ENCODE measurements at places on chromosomes 11 and 22.
A peak's percentile ranks its signal among the peaks of the same experiment; 100 is the strongest.

- DNase-seq = peak; percentile 64
Observed at GRCh38 chr11:111417766-111418435, 38.8 kb upstream of the POU2AF1 start.

- DNase-seq = no peak
Observed at GRCh38 chr22:25749420-25750169, 7.6 kb downstream of the MYO18B start.

GRCh38 chr11:1192741-1193325 lies 30.0 kb upstream of the MUC5B start:
- no peak for DNase-seq

- peak; percentile 32 for DNase-seq
Observed at GRCh38 chr22:36486619-36487384, 5.4 kb upstream of the TXN2 start.

- DNase-seq = no peak
Observed at GRCh38 chr11:68583041-68583446, 101.3 kb upstream of the GAL start.

DNA sequence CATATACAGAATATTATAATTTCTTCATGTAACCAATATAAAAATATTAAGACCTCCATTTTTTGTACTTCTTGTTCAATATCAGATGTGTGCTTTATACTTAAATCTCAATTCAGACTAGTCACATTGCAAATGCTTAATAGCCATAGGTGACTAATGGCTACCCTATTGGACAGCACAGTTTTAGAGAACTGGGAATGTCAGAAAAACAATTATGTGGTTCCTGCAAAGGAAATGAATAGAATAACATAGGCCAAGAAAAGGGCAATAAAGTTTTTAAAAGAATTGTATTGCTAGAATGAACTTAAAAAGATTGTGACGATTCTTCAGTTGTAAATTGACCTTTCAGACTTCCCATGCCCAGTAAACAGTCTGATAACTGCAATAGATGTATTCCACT lies 843.0 kb downstream of the METTL15 start:
- DNase-seq = no peak

DNA sequence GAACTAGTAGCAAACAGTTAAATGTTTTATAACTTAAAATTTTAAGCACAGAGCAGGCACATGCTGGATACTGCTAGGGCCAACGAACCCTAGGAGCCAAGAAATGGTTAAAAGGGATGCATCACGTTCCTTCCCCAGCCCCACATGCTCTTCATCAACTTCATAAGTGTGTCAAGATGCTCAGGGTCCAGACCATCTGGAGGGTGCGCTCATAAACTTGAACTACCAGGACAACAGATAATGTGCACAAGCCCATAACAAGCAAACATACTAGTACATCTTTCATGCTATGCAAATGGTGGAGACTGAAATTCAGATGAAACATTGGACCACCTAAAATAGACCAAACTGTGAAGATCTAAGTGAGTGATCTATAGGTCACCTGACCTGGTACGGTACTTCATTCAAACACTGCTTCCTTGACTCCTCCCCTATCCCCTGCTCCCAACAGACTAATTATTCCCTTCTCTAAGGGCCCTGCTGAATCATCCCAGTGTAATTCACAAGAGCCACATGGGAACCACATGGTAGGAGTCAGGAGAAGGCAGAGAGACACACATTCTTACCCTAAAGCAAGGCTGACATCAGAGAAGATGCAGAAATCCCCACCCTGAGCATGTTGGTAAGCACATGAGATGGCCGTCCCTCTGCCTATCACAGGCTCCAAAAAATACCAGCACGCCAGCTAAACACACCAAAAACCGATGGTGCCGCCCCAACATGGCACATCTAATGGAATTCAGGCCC lies 83.9 kb downstream of the ETS1 start:
- DNase-seq = no peak

DNA sequence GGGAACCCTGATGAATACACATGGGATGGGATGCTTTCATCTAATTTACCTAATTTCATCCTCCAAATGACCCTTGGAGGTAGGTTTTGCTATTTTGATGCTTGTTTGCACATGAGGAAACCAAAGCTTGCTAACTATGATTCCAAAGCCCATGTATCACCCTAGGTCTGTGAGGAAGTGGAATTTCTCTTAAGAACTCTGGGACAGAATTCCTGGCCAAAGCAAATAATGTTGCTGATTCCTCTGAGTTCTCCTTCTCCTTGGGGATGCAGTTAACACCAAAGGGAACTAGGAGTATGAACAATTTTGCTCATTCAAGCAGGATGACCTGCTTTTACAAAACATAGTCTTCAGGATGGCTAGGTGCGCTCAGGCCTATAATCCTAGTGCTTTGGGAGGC lies 80.0 kb downstream of the KCNC1 start:
- DNase-seq = no peak

All from DMS53 (cell line).